Activated CD8-positive, alpha-beta memory T cell treated with anti-CD3 and anti-CD28 coated beads, Interleukin-2, amount 10 ng/mL, durations not matched to agents 7 days and 5 days (primary cell): ENCODE measurements at places on chromosomes 2 and 18.
A peak's percentile ranks its signal among the peaks of the same experiment; 100 is the strongest.

DNA sequence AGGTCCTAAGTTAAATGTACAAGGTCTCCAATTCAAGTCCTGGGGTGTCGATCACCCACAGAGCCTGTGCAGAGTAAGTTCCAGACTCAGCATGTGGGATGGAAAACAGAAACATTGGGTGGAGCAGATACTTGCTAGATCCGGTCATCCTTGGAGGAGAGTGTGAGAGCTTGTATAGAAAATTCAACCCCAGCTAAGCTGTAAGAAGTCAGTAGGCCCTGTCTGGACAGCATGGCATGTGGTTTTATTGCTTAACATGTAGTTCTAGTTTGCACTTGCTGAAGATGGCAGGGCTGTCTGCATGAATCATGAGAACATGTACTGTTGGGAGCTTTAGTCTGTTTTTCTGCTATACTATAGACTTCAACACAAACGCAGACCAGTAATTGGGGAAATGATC lies 189.6 kb upstream of the RMP24 start:
- no peak for DNase-seq

- DNase-seq: no peak
Observed at GRCh38 chr2:66532972-66533868, 98.3 kb downstream of the MEIS1 start.

- no peak for DNase-seq
Observed at GRCh38 chr18:21452276-21452780, 148.2 kb downstream of the ESCO1 start.

GRCh38 chr2:20595439-20596192 lies 55.3 kb downstream of the HS1BP3 start:
- DNase-seq: peak; percentile 81

GRCh38 chr2:96815326-96816126 lies 542 bp upstream of the CNNM3 start:
- DNase-seq: no peak

DNA sequence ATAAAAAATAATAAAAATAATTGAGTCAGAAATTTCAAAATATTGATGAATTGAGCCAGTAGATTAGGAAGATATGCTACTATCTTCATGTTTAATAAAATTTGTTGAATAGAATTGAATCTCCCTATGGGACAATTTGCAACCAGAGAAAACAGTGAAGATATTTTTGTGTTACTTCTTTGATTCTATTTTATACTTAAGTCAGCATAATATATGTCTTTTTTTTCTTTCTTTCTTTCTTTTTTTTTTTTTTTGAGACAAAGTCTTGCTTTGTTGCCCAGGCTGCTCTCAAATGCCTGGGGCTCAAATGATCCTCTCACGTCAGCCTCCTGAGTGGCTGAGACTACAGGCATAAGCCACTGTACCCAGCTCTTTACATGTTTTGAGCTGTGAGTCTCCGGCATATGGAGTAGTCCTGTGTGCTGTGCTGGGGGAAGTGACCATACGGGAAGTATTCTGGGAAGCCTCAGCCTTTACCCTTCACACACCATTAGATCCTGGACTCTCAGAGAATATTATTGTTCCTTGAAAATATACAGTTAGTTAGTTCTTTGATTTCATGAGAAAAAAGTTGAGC lies 13.8 kb upstream of the IAH1 start:
- DNase-seq: no peak

- no peak for DNase-seq
Observed at GRCh38 chr2:63300835-63301234, 250.2 kb downstream of the OTX1 start.

DNA sequence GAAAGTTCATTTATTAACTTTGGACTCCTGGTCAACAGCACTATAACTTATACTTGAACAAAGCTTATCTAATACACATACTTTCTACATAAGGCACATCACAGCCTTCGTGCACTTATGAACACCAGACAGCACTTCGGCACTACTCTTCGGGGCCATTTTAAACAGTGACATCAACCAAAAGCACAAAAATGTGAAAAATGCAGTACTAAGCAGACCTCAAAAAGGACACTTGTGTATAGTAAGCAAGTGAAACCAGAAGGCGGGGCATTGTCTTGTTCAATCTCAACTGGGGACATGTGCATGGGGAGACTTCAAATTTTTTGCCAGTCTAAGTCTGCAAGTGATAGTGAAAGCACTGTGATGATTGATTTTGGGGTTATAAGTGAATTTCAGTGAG lies 163.0 kb downstream of the NCKAP5 start:
- DNase-seq: no peak

GRCh38 chr2:63301481-63301880 lies 250.9 kb downstream of the OTX1 start:
- no peak for DNase-seq

GRCh38 chr2:212913640-212914306 lies 237.6 kb downstream of the IKZF2 start:
- no peak for DNase-seq

DNA sequence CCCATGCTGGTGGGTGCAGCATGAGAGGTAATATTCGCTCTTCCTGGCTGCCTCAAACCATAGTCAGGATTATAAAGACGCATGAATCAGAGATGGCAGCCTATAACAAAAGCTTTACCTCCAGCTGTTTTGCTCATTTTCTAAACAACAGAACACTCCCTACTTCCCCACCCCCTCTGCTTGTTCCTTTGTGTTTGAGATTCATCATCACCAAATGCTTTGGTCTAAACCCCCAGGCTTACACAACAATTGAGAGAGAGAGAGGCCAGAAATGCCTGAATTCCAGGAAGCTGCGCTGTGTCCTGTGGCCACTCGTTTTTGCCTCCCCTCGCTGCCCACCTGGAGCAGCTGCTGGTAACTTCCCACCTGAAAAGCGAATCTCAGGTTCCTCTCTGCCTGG lies 78.8 kb upstream of the CAPN13 start:
- no peak for DNase-seq

- DNase-seq: no peak
Observed at GRCh38 chr2:120497261-120497977, 151.5 kb downstream of the INHBB start.

DNA sequence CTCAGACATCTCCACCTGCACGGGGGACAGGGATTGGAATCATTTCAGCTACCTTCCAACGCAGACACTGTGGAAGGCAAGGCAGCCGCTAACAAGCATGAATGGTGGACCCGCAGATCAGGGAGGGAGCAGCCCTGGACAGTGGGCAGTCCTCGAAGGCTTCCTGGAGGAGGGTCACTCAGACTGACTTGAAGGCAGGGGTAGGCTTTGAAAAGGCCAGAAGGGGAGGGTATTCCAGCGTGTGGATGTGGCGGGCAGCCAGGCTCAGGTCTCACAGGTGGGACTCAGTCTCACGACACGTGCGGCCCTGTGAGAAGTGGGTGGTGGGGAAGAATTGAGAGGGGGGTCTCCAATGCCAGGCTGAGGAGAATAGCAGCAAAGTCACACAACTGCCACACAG lies 29.9 kb downstream of the DYSF start:
- DNase-seq: no peak

GRCh38 chr2:234682492-234683228 lies 185.8 kb upstream of the ARL4C start:
- no peak for DNase-seq

GRCh38 chr2:64296140-64296480 lies 151.9 kb upstream of the PELI1 start:
- DNase-seq: no peak

DNA sequence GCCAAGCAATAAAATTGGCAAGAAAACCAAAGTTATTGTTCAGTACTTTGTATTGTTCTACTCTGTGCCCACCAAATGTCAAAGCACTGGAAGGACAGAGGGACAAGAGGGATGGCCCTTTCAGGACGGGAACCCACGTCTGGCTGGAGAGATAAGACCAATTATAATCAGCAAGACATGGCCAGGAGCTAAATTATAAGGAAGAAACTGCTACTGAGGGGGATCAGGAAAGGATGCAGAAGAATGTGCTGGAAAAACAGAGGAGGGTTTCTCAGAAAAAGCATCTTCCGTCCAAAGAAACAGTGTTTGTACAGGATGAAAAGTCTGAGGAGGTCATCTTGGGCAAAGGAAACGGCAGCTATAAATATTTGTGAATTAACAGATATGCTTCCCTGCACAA lies 46.4 kb upstream of the NARS1 start:
- no peak for DNase-seq

DNA sequence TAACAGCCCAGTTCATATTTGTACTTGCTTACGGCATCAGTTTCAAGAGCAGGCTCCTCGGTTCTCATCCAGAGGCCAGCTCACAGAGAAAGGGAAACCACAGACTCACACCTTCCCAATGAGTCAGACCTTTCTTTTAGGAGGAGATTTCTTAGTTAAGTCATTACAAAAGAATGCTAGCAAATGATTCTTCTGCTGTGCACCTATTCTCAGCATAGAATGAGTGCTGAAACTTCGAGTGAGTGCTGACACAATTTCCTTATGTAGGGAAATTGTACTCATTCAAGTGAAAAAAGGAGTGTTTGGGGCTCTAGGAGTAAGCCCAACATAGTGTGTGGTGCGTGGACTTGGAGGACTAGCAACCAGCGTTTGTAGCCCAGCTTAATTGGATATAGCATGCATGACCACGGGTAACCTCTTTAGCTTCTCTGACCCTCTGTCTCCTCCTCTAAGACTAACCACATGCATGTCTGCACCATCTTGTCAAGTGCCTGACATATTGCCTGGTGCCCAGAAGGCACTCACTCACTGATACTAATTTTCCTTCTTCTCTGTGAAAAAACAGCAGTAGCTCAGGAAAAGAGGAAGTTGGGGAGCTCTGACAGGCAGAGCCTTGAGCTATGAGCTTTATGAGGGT lies 87.0 kb downstream of the ALPK2 start:
- DNase-seq: peak; percentile 73

GRCh38 chr18:58619596-58619930 lies 9.3 kb downstream of the ALPK2 start:
- DNase-seq: no peak

GRCh38 chr2:10157293-10157692 lies 34.8 kb downstream of the RRM2 start:
- no peak for DNase-seq

DNA sequence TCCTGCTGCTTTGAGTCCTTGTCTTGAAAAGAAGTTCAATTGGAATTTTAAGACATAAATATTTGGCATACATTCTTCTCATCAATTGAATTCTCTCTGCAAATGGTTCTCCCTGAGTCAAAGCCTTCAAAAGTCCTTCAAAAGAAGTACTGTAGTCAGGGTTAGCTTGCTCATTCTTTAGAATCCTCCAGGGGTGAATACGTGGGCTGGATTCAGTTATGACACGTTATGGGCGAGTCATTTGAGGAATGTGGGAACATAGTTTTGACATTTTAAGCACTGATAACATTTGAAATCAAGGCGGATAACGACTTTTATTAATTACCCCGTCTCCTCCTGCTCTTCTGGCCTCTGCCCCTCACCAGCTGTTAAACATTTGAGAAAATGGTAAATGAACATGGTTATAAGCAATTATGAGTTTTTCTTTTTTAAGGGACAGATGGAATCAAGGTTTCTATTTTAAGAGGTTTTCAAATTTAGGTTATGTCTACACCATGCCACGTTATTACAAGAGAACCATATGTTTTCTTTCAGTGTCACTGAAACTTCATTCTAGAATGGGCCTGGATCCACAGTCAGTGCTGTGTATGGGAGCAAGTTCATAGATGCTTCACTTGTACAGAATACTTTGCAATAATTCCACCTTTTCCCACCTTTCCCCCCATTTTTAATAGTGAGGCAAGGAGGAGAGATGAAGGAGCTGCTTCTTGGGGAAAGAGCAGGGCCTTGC lies 273.1 kb downstream of the TSN start:
- DNase-seq: no peak

GRCh38 chr18:70384181-70384790 lies 95.4 kb downstream of the SOCS6 start:
- no peak for DNase-seq

DNA sequence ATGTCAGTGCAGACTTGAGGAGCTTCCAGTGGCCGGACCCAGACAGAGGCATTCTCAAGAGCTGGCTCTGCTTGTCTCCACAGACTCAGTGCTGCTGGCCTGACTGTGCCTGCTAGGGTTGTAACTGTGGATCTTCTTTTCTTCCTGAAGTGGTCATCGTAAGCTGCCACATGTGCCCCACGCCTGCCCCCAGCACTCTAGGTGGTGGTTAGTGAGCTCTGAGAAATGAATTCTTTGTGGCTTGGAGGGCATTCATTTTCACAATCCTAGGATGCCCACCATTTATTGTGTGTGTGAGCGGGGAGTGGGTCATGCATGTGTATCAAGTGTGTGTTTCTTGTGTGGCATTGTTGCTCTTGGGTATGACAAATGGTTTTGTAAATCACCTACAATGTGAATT lies 23.1 kb downstream of the RAB12 start:
- DNase-seq: no peak

DNA sequence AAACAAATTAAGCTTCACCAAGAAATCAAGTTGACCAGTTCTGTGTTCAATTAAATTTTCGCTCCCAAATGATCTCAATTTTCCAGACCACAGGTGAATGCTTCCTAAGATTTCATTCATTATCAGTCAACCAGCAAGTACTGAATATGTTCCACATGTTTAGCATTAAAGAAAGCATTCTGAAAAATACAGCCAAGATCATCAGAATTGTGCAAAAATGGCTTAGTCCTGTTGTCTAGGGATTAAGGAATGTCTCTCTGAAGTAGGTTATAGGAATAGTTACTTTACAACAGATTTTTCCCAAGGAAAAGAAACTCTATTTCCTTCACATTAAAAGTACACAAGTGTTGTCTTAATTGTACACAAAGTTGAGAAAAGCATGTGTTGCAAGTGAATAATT lies 69.2 kb downstream of the NRXN1 start:
- no peak for DNase-seq

DNA sequence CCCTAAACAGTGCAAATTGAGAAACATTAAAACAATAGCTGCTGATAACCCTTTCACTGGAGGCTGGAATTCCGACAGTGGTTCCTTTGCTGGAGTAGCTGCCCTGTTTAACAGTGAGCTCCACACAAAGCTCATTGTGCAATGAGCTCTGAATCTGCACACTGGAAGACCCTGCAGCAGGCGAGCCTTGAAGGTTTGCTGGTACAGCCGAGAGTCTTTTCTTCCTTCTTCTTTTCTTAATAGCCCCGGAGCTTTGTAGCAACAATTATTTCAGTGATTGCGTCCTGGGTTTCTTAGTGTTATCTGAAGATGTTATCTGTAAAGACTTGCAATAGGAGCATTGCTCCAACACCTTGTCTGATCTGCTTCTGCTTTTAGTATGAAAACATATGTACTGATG lies 50.8 kb upstream of the CXCR4 start:
- DNase-seq: no peak
